ENCODE measurements at places on chromosomes 1 and 21. TPM values are rescaled to one million over a fixed set of nuclear protein-coding genes. Genes with fewer than 3 reads are reported as not detected.

- no peak for DNase-seq
Observed at GRCh38 chr1:86389307-86389706, 6.8 kb downstream of the ODF2L start.

- DNase-seq: no peak
Observed at GRCh38 chr1:116544588-116545358, 26.1 kb downstream of the CD58 start.

- DNase-seq: no peak
Observed at GRCh38 chr1:156583821-156584622, 4.5 kb downstream of the TTC24 start.

- DNase-seq: no peak
Observed at GRCh38 chr1:44281962-44282703, 68.9 kb downstream of the DMAP1 start.

GRCh38 chr21:22791986-22792560 is 1793.9 kb downstream of the NCAM2 start:
- no peak for DNase-seq

DNA sequence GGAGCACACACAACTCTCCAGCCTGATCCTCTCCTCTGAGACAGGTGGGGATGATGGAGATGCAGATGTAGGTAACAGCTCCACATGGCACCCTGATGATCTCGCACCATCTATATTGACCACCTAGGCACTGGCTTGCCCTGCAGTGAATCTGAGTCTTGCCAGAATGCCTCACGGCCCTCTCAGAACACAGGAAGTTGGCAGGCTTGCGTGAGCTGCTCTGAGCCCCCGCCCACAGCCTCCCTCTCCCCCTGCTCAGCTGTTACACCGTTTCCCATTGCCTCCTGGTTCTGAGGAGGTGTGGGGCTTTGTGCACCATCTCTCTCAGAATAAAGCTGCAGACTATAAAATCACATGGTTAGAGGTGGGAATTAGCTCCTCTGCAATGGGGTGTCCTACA is 48.0 kb downstream of the URB2 start:
- no peak for DNase-seq

DNA sequence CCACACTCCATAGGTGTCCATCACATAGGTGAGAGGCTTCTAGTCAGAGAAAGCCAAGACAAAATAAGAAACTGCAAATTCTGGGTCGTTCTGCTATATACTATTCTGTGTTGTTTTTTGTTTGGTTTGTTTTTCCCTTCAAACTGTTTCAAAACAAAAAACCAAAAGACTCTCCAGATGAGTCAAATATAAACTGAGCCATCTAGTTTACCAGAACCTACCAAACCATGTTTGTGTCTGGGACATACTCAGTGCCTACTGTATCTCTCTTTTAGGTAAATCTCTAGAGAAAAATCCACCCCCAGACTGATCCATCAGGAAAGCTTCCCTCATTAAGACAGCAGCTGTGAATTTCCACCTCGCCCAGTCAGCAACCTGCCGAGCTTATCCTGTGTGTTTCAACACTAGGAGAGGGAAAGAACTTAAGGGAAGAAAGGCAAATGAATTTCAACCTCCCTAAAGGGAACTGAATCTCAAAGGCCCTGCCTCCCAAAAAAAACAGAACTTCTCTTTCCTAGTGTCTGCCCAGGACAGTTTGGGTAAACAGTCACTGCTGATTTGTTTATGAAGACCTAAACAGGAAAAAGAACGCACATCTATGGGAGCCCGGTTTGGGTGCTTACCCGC is 17.2 kb downstream of the PPT1 start:
- DNase-seq: no peak

DNA sequence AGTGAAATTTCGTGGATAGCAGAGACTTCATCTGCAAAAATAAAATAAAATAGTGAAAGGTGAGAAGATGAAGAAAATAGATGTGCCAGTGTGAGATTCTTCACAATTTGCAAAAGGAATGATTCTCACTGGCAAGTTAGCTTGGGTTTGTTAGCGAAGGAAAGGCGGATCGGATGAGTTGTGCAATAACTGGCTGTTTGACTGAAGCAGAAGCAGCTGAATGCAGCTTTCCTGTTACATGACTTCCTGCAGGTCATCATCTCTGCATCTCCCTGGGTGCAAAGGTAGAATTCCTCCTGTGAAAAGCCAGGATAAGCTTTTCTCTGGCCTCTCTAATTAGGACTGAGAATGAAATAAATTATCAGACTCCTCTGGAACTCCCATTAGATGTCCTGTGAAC is 263.1 kb upstream of the CHRM3 start:
- DNase-seq: no peak

GRCh38 chr1:152880316-152880715 is 2.2 kb downstream of the SMCP start:
- DNase-seq: no peak

Gene AMY1C
- not detected for total RNA-seq

Gene SLAMF9
- total RNA-seq: not detected

Gene ANGPTL1
- 23.4 TPM for total RNA-seq

Gene KCNN3
- total RNA-seq: 0.72 TPM

Measured in suprapubic skin (tissue), 4 donors.